A172 (cell line): ENCODE measurements at places on chromosomes 6 and 20. TPM values are rescaled to one million over a fixed set of nuclear protein-coding genes. Genes with fewer than 3 reads are reported as not detected.

GRCh38 chr6:89032599-89032998 lies 48.0 kb upstream of the PNRC1 start:
- DNase-seq: no peak

DNA sequence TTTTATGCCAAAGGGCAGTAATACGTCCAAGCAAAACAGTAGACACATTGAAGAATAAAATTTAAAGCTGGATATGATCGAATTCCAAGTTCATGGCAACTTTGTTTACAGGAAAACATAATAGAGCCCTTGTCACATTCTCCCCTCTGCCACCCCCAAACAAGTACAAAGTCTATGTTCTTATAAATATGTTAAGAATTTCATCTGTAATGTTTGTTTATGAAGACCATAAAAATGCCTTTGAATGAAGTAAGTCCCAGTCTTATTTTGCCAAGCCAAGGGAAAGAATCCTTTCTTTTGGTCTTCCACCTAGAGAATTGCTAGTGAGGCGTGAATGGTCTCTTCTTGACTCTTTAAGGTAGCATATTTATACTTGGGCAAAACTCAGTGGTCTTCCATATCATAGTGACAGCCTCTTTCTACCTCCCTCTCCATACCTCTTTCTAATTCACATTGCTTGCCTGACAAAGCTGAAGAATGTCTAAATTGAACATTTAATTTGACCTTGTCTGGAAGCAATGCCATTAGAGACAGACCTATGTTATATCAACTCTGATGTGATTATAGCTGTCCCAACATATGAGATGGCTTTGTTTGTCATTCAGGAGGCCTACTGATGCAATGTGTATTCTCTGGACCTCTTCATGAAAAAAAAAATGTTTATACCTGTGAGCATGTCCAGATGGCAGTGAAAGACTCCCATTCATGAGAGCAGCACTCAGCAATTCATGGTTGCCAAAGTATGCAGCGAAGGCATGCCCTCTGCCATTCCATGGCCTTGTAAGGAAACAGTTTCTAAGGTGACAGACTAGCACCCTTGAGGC lies 70.6 kb upstream of the CCN2 start:
- no peak for DNase-seq

GRCh38 chr6:7725849-7726415 lies at the start of gene BMP6:
BMP6 (plus strand) TSS chr6:7726099; CDS start chr6:7726956, 857 bp downstream.
- peak; percentile 70 for DNase-seq

DNA sequence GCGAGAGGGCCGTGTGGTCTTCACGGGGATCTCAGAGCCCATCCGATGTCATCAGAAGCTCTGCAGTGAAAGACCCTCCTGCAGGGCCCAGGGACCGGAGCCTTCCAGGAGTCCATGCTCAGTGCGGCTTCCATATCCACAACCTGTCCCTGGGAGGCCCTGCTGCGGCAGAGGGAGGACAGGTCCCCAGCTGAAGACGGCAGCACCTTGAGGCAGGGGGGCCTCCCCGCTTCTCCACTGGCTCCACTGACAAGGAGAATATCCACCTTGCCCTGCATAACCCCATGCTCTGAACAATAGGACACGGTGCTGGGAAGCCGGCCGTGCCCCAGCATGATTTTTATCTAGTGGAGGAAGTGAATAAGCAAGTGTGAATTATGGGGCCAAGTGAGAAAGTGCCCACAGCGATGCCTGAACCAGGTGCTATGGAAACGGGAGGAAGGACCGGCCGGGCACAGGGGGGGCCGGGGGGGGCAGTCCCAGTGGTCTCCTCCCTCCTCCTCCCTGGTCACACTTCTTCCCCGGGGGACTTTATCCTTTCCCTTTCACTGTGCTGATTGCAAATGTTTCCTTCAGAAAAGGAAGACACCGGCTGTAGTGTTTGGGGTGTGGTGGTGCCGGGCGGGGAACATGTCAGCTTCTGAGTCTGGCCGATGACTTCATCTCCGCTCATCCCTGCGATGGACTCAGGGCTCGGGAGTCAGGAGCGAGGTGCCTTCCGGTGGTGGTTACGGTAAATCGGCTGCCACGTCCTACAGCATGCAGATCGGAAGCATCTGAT lies 225.1 kb downstream of the ERMARD start:
- DNase-seq: peak; percentile 50

GRCh38 chr6:107489636-107490565 lies at the start of gene SOBP:
SOBP (plus strand) TSS chr6:107490117; CDS start chr6:107490617, 500 bp downstream.
- DNase-seq: no peak

DNA sequence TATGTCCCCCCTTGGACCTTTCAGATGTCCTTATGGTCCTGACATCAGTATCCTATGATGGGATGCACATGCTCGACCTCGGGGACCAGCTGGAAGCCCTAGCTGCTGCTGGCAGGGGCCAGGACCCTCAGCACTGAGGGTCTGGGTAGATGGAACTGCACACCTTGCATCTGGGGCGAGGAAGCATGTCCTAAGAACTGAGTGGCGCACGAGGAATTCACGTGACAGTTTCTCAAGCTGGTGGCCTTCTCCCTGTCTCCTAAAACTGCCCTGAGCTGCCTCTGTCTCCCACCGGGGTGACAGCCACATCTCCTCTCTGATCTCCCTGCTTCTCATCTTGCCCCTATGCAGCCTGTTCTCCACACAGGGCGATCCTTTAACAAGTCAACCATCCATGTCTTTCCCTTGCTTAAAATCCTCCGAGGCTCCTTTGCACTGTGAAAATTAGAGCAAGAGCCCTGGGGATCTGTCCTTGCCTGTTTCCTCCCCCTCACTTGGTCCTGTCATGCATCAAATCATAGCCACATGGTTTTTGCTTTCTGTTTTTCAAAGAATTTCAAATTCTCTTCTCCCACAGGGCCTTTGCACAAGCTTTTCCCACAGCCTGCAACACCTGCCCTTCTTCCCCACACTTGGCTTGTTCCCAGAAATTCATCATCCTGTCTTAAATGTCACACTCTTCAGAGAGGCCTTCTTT lies 107.7 kb downstream of the CDH26 start:
- no peak for DNase-seq

Gene WFDC10B
- 0.98 TPM in 1 of 2 replicates, not detected in the other for total RNA-seq

GRCh38 chr20:50837532-50838321 lies 42.9 kb downstream of the BCAS4 start:
- DNase-seq: peak; percentile 41

Gene OR12D3
- not detected in 2 replicates for total RNA-seq

Gene BPIFB2
- not detected in 2 replicates for total RNA-seq

DNA sequence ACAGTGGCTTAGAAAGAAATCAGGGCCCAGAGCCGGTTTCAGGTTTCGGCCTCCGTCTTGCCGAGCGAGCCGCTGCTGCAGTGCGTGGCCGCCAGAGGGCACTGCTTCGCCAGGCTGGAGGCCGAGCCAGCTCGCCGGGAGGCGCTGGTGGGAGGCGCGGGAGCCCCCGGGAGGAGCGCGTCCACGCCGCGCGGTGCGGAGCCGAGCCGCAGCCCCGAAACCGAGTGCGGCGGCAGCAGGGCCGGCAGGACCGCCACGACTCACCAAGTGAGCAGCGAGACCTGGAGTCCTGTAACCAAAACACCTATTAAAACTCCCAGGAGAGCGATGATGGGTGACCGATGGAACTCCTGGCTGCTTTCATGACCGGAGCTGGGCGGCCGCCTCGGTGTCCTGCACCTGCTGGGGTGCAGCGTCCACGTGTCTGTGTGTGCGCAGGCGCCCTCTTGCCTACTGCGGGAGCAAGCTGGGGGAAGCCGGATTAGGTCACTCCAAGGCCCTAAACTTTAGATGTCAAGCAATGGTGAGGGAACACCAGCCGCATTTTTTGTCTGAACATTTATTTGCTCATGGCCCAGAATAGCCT lies 186.9 kb upstream of the UST start:
- DNase-seq: peak; percentile 30

DNA sequence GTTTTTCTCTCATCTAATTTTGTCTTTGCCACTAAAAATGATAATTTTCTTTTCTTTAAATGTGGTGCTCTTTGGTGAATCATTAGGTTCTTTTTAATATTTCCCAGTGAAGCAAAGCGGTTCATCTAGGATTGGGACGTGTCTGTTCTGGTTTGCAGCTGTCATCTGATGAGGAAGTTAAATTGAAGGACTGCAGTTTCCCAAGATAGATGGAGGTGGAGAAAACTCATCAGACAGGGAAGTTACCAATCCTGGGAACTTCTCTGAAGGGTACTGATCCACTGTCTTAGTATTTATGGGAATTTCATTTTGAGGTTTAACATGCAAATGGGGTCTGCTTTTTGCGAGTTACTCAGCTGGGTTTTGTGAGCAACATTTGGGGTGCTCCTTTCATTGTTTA lies 2.4 kb upstream of the AARS2 start:
- no peak for DNase-seq

Gene HSPA12B
- not detected in 2 replicates for total RNA-seq

Gene LPIN3
- total RNA-seq: 3.4 TPM in 2 replicates

GRCh38 chr20:53355790-53356189 lies 237.8 kb downstream of the ZNF217 start:
- no peak for DNase-seq

- DNase-seq: peak; percentile 61
These were observed at the start of gene ID4 for GRCh38 chr6:19836799-19837510. ID4 (plus strand) TSS chr6:19837370; CDS start chr6:19837755, 385 bp downstream.

- no peak for DNase-seq
These were observed 9.8 kb downstream of the MTG2 start for GRCh38 chr20:62192635-62193034.

Gene SGK2
- not detected in 2 replicates for total RNA-seq

Gene DEFB124
- not detected in 2 replicates for total RNA-seq

Gene FUCA2
- total RNA-seq: 88.9 and 95.2 TPM in 2 replicates

DNA sequence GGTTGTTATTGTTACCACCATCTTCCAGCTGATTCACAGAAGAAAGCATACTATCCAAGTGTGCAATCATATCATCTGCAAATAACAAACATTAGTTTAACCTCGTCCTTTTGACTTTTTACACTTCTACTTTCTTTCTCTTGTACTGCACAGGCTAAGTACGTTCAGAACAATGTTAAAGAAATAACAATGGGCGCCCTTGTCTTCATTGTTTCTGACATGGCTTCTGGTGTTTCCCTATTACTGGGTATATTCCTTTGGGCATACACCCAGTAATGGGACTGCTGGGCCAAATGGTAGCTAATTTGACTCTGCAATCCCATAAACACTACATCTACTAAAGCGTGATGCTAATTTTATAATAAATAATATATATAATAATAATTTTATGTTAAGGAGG lies 146.7 kb downstream of the GJA10 start:
- DNase-seq: no peak

DNA sequence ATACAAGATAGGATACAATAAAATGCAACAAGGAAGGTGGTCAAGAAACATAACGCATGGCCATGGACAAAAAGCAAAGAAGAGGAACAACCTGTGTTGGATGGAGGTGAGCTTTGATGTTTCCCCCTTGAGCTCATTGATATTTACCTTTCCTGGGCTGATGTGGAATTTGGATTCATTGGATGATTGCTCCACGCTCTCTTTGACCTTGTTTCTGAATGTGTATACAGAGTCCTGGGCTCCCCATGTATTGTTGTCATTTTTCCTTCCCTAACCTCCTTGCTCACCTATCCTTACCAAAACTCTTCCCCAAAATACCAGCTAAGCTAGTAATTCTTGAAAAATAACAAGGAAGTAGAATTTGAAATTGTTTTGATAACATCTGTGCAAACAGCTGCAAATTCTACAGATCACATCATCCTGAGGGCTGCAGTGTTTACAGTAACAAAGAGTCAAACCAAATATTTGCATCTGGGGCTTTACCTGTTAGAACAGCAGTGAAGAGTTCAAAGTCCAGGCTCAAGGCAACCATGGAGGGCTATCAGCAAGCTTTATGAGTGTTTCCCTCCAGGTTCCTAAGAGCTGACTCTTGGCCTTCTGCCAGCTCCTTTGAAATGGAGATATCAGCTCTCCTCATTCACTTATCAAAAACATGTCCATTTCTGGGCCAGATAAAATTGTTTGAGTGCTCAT lies 214.3 kb upstream of the MARCKS start:
- no peak for DNase-seq

DNA sequence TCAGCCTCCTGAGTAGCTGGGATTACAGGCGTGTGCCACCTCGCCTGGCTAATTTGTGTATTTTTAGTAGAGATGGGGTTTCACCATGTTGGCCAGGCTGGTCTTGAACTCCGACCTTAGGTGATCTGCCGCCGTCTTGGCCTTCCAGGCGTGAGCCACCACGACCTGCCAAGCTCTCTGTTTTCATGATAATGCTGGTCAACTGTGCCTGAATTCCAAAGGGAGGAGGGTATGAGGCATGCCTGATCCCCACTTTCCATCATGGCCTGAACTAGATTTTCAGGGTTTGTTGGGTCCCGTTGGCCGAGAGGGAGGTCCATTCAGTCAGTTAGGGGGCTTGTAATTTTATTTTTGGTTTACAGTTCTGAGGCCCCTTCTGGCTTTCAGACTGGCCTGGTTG lies 28.0 kb upstream of the ANGPT4 start:
- no peak for DNase-seq

Gene CCN5
- not detected in 2 replicates for total RNA-seq

GRCh38 chr6:166305562-166306117 lies 2.6 kb downstream of the PRR18 start:
- DNase-seq: no peak

DNA sequence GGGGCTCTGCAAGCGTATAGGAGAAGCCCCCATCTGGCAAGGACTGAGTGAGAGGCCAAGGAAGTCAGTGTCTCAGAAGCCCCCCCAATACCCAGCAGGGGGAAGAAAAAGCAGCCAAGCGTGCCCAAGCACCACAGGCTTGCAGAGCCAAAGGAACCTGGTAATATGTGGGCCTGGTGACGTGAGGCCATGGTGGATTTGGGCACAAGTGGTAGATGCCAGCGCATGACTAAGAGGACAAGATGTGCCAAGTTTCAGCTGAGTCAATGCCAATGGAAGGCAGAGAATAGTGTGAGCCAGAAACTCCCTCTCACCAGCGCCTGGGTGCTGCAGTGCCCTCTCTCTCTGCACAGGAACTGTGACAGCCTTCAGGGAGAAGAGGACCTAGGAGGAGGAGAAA lies 110.0 kb downstream of the QRSL1 start:
- DNase-seq: peak; percentile 37

- no peak for DNase-seq
These were observed 124.7 kb downstream of the CD24 start for GRCh38 chr6:106849676-106850332.

DNA sequence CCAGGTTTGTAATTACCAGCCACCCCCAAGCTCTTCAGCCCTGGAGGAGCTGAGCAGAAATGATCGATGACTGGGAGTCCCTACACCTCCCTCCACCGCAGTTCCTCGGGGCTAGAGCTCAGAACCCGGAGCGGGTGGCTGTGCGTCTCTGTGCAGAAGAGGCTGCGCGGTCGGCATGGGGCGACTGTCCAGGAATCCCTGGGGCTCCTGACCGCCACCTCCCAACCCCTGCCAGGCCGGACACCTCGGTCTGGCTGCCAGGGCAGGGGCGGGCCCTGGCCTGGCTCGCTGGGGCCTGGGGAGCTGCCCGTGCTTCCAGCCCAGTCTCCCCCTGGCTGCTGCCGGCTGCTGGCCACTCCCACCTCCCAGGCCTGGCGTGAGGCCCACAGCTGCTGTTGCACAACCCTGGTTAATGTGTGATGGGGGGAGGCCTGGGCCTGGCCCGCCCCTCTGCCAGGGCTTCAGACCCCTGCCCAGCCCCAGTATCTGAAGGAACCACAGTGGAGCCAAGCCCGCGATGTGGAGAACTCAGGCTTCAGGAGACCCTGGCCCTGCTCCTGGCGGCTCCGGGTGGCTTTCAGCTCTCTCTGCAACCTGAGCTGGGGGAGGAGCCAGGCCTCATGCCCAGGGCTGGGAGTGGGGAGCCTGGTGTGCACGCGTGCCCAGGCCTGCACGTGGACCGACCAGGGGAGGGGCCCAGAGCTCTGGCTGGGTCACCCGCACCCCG lies 1.2 kb downstream of the SLC2A4RG start:
- peak; percentile 77 for DNase-seq
